PC-9 (cell line): ENCODE measurements at places on chromosomes 16 and 17. TPM values are rescaled to one million over a fixed set of nuclear protein-coding genes. Genes with fewer than 3 reads are reported as not detected.

The TBC1D3E gene
- not detected in 2 replicates for total RNA-seq

The PDIA2 gene
- not detected in 2 replicates for total RNA-seq

GRCh38 chr17:70055000-70055399, 20.0 kb upstream of the KCNJ16 start:
- DNase-seq = no peak

DNA sequence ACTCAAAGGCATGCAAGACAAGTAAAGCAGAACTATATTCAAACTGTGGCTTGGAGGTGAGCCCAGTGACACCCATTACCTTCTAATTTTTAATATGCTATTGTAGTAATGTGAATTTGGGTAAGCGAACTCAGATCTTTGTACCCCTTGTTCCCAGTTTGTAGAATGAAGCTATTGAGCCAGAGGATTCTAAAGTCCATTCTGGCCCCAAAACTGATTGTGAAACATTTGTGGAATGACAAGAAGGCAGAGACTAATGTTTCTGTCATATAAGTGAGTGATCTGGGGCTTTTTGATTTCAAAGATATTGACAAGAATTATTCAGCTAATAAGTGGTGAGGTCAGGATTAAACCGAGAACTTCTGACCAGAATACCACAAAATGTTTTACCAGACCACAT, 283.8 kb upstream of the CA10 start:
- DNase-seq = no peak

- no peak for DNase-seq
Observed at GRCh38 chr16:89506791-89507191, 1.4 kb upstream of the SPG7 start.

GRCh38 chr17:58281511-58282011, 826 bp upstream of the MPO start:
- DNase-seq = no peak

DNA sequence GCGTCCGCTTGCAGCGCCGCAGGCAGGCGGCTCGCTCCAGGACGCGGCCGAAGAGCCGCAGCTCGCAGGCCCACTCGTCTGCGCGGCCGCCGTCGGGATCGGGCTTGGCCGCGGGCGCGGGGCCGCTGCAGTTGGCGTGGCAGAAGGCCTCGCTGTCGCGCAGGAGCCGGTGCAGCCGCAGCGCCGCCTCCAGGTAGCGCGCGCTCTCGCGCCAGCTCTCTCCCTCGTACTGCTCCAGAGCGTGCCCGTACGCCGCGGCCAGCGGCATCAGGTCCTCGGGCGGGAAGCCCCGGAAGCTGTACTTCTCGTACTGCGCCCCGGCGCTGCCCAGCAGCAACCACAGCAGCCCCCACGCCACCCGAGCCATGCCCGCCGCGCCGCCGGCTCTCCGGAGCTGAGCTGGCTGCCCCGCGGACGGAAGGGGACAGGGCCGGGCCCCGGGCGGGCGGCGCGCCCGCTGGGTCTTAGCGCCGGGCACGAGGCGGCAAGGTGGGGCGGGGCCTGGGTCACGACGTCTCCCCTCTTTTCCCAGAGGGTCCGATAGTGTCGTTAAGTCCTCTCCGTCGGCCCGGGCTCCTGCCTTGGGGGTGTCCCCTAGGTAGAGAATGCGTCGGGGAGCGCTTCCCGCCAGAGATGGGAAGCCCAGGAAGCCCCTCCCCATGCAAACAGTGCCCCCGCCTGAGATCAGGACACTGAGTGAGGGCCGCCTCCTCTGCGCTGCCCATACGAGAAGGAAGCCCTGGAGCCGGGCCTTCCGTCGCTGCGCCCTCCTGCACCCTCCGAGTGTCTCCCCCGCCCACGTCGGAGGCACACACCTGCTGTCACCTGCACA, at the start of gene P3H4:
P3H4 (minus strand) TSS at position 401 of the 832 bp plus-strand sequence; CDS start at position 367, 34 bp downstream.
- peak; percentile 40 for DNase-seq

DNA sequence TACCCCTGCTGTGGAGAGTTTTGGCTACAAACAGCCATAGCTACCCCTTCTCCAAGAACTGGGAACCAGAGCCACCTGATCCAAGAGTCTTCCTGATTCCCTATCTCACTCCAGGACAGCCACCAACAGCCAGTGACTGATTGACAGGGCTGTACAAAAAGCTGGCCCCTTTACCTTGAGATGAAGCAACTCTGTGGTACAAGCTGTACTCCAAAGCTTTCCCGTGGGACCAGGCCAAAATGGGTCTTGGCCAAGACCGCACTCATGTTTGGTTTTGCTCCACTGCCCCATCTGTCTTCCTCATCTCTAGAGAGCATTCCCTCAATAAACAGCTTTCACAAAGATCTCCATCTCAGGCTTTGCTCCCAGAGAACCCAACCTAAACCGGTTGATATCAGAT, 43.6 kb downstream of the RNF157 start:
- no peak for DNase-seq

DNA sequence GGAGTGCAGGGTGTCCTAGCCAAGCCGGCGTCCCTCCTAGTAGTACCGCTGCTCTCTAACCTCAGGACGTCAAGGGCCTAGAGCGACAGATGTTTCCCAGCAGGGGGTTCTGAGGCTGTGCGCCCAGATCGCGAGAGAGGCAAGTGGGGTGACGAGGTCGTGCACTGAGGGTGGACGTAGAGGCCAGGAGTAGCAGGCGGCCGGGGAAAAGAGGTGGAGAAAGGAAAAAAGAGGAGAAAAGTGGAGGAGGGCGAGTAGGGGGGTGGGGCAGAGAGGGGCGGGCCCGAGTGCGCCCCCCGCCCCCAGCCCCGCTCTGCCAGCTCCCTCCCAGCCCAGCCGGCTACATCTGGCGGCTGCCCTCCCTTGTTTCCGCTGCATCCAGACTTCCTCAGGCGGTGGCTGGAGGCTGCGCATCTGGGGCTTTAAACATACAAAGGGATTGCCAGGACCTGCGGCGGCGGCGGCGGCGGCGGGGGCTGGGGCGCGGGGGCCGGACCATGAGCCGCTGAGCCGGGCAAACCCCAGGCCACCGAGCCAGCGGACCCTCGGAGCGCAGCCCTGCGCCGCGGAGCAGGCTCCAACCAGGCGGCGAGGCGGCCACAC, at the start of gene MMP2:
MMP2 (plus strand) TSS at position 372 of the 603 bp plus-strand sequence. CDS start 282 bp downstream, outside the sequence.
- no peak for DNase-seq

GRCh38 chr17:76515274-76515949, 14.2 kb upstream of the RHBDF2 start:
- no peak for DNase-seq

DNA sequence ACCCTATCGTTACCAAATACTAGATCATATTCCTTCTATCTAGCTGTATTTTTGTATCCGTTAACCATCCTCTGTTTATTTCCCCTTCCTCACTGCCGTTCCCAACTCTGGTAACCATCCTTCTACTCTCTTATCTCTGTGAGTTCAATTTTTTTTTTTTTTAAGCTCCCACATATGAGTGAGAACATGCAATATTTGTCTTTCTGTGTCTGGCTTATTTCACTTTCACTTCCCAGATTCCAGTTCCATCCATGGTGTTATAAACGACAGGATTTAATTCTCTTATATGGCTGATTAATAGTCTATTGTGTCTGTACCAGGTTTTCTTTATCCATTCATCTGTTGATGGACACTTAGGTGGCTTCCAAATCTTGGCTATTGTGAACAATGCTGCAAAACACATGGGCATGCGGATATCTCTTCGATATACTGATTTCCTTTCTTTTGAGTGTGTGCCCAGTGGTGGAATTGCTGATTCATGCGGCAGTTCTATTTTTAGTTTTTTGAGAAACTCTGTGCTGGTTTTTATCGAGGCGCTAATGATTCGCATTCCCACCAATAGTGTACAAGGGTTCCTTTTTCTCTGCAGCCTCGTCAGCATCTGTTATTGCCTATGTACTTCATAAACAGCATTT, 599.6 kb downstream of the TMEM114 start:
- DNase-seq = no peak

The CCL16 gene
- not detected in 2 replicates for total RNA-seq

DNA sequence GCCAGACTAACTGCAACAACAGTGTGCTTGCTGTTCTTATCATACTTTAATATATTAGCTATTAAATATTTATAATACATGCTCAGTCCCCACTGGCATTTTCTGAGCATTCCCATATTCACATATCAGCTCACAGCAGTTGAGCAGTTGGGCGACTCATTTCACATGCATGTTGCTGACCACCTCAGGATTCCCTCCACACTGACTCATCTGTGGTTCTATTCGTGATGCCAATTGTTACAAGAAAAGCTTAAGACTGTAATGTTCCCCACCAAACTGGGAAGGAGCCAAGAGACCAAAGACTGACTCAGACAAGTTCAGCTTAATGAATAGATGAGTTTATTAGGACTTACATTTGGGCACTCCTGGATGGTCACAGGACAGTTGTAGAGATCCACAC, 100.3 kb upstream of the KIF2B start:
- DNase-seq = no peak

DNA sequence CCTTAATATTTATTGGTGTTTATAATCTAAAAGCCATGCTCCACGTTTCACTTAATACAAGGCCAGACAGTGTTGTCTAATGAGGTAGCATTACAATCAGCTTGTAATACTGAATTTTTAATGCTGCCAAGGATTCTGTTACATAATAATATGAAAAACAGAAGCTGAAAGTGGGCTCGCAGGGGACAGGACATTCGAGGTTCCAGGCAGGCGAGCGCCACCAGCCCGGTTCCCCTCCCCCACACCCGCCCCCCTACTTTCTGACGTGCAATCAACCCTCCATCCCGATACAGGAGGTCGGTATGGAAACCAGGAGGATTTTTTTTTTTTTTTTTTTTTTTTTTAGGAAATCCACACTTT, 6.2 kb upstream of the ZFHX3 start:
- DNase-seq = no peak

The RNF167 gene
- 122 and 135 TPM in 2 replicates for total RNA-seq

The AHSP gene
- total RNA-seq = not detected in 2 replicates

The TBCD gene
- total RNA-seq = 111 and 115 TPM in 2 replicates

DNA sequence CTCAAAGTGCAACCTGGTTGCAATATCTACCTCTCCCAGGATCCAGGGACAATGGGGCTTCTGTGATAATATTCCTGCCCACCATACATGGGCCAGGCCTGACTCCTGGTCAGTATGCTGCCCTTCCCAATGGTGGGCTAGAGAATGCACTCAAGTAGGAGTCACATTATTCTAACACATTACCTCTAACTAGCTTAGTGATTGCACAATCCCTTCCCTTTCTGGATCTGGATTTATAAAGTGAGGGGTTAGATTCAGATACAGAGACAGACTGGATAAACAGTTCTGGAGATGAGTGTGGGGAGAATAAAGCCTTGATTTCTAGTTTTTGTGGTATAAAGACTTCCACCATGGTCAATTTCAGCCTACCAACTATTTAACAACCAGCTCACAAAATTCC, 33.0 kb downstream of the LYRM1 start:
- no peak for DNase-seq

DNA sequence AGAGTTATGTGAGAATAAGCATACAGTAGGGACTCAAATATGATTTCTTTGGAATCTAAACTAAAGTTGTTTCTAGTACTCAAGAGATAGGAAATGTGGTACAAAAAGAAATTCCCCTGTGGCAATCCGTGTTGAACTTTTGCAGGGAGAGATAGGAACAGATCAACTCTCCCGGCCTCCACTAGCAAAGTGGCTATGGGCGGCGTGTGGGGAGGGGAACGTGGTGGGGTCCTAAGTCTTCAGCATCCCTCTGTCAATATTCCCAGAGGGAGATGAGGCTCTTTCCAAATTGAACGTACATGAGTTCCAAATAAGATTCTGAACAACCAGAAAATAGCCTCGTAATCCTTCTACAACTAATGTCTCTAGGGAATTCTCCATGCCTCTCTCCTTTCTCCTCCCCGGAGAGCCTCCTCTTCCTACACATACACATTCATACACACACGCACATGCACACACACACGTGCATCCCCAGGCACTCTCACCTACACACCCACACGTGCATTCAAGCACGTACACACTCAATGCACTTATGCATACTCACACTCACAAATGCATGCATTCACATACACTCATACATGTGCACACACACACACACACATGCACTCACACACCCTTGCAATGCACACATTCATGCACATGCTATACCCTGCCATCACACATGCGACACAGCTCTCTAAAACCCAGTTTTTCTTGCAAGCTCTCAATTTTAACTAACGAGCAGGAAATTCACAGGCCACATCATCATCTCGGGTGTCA, 244.8 kb downstream of the MAF start:
- no peak for DNase-seq

DNA sequence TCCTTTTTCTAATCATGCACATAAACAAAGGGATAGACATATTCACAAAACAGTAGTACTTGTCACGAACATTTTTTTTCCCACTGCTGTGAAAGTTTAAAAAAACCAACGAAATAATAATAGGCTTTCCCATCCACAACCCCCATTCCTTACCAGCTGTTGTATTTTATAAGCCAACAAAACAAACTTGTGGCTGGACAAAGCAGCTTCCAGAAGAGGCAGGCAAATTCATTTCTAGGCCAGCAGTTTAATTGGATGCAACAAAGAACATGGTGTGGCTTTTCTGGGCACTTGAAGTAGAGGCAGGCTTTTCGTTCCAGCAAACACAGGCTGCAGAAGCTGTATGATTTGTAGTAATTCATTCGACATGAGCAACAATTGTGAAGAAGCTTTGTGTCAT, 56.0 kb upstream of the FAM20A start:
- DNase-seq = no peak

The KRTAP1-1 gene
- total RNA-seq = not detected in 2 replicates

DNA sequence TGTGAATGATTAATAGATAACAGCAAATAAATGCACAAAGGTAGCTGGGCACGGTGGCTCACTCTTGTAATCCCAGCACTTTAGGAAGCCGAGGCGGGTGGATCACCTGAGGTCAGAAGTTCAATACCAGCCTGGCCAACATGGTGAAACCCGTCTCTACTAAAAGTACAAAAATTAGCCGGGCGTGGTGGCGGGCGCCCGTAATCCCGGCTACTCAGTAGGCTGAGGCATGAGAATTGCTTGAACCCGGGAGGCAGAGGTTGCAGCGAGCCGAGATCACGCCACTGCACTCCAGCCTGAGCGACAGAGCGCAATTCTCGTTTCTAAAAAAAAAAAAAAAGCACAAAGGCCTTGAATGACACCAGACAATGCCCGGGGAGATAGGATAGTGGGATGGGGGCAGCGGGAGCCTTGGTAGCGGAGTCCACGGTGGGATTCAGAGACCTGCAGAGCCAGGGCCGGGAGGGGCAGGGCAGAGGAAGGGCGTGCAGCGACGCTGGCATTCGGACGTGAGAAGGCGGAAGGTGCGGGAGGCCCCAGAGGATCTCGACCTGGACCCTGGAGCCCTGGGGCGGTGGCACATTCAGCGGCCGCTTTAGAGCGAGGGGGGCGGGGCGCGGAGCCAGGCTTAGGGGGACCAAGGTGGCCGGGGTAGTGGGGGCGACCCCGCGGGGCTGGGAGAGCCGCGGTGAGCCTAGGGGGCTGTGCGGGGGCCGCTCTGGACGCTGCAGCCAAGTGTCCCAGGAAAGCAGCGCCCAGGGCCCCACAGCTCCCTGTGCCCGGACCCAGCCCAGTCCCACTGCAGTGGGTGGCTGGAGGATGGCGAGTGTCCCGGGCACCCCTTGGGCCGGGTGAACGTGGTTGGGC, 999 bp upstream of the FLYWCH2 start:
- peak; percentile 58 for DNase-seq

GRCh38 chr16:83942074-83942473, 11.0 kb upstream of the OSGIN1 start:
- no peak for DNase-seq

The KRT33A gene
- not detected in 2 replicates for total RNA-seq

- DNase-seq = no peak
Observed at GRCh38 chr16:10362077-10362863, 23.6 kb upstream of the ATF7IP2 start.

GRCh38 chr16:35194681-35195080, 1735.3 kb downstream of the TP53TG3F start:
- no peak for DNase-seq

- no peak for DNase-seq
Observed at GRCh38 chr16:82138478-82139285, 31.3 kb downstream of the MPHOSPH6 start.

GRCh38 chr16:73152386-73153125, 104.6 kb upstream of the ZFHX3 start:
- DNase-seq = no peak
